ENCODE measurements at places on chromosomes 1 and 21.
A peak's percentile ranks its signal among the peaks of the same experiment; 100 is the strongest.

- DNase-seq, result no peak
Measured at GRCh38 chr1:184840596-184840995, 85.9 kb upstream of the EDEM3 start.

DNA sequence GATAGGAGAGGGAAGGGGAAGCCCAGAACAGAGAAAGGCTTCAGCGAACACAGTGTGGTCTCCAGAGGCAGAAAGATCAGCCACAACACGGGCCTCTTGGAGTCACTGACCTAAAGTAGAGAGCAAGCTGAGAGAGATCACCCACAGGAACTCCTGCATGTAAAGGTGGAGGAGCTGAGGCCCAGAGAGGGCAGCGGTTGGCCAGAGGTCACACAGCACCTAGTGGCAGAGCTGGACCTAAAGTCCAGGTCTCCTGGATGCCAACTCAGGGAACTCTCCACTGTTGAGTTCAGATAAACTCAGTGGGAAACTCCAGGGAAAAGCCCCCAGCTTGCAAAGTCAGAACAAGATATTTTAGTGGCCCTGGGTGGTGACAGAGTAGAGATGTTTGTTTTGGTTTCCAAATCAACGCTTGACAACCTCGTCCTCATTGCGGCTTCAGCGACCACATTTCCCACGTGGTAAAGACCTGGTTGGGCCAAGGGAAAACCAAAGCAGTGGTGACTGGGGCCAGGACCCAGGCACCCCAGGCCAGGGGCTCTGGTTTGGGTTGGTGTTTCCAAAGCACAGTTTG lies 4.6 kb downstream of the IFFO2 start:
- DNase-seq, result peak; percentile 68

DNA sequence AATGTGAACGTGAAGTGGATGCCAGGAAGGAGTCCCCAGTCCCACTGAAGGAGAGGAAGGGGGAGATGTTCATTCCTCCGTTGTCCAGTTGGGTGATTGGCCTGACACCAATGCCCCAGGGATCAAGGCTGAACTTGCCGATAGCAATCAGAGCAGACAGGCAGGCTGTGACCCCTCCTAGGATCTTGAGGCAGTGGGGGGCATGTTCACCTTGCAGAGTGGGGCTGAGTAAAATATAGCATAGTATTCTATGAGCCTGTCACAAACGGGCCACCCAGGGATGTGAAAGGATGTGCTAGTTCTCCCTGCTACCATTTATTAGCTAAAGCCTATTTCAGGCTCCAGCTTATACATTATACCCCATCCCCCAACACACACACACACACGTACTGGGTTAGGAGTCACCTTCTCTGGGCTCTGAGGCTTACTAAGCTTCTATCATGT lies 80.7 kb upstream of the CD34 start:
- DNase-seq, result no peak

- DNase-seq, result no peak
Measured at GRCh38 chr1:97796711-97797110, 124.1 kb downstream of the DPYD start.

DNA sequence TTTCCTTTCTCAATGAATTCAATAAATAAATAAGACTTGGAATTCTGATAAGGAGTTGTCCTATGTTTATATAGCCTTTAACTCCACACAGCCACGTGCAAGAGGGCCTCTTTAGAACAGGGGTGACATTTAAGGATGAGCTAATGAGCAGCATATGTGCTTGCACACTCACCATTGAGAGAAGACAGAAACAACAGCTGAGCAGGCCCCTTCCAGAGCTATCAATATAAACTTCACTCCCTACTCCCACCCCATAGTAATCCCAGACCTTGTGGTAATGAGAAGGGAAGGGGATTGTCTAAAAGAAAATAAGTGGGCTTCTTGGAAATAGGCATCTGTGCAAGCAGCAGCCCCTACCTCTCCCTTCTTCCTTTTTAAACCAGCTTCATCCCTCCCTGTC lies 176.0 kb downstream of the SEC16B start:
- DNase-seq, result no peak

GRCh38 chr1:25620211-25620610 lies 3.6 kb downstream of the MAN1C1 start:
- no peak for DNase-seq
